ENCODE measurements at places on chromosomes 4 and X.

- DNase-seq = peak; percentile 89
Observed at GRCh38 chr4:73446336-73446938, 10.4 kb downstream of the AFP start.

DNA sequence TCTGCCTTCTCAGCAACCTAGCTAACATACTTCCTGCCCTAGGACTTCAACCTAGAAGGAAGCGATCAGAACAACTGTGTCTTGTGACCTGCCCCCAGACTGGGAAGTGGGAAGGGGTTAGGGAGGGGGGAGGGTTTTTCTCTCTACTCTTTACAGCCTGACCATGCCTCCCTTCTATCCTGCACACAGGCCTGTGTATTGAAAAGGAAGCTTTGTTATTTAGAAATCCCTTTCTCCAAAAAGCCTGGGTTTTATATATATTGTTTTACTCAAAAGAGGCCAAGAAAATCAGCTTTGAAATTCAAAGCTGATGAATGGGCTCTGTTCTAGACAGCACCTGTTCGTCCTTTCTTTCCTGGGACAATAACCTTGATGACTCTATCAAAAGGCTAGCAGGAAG is 35.2 kb upstream of the SMS start:
- no peak for DNase-seq

- DNase-seq = no peak
Observed at GRCh38 chr4:157713342-157713741, 459.5 kb downstream of the GASK1B start.

DNA sequence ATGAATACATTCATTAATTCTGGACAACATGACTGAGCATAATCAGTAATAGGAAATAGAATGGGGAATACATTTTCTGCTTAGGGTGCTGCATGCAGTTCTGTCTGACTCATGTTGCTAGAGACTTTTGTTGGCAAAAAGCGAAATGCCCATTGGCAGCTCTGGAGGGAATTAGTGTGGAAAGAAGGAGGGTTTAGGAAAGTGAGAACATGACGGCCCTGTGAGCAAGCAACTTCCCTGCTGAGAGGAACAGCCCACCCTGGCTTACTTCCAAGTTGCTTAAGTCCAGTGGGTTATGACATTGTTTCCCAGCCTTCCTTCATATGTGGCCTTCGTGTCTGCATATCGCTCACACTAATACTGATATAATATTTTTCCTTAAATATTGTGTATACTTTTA is 13.8 kb downstream of the MAD2L1 start:
- peak; percentile 38 for DNase-seq

DNA sequence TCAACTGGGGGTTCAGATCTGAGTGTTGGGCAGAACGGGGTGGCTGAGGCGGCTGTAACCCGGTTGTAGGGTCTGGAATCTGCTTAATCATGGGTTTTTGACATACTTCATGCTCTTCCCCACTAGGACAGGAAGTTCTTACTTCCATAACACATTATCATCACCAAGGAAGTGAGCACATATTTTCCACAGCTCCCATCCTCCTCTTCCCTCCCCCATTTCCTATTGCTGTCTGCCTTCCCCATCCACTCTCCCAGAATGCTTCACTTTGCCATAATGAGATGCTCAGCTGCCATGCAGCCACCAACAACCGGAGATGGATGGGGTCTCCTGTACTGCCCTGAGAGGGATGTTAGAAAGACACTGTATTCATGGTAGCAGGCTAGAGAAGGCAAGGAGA is 6.4 kb upstream of the DCUN1D4 start:
- DNase-seq = no peak

Data from hematopoietic multipotent progenitor cell treated with erythropoietin and hydrocortisone succinate and interleukin-3 and kit ligand, for 4 days (in vitro differentiated cells).